Putamen (tissue), 1 donor: ENCODE measurements at places on chromosomes 1 and 21.

DNA sequence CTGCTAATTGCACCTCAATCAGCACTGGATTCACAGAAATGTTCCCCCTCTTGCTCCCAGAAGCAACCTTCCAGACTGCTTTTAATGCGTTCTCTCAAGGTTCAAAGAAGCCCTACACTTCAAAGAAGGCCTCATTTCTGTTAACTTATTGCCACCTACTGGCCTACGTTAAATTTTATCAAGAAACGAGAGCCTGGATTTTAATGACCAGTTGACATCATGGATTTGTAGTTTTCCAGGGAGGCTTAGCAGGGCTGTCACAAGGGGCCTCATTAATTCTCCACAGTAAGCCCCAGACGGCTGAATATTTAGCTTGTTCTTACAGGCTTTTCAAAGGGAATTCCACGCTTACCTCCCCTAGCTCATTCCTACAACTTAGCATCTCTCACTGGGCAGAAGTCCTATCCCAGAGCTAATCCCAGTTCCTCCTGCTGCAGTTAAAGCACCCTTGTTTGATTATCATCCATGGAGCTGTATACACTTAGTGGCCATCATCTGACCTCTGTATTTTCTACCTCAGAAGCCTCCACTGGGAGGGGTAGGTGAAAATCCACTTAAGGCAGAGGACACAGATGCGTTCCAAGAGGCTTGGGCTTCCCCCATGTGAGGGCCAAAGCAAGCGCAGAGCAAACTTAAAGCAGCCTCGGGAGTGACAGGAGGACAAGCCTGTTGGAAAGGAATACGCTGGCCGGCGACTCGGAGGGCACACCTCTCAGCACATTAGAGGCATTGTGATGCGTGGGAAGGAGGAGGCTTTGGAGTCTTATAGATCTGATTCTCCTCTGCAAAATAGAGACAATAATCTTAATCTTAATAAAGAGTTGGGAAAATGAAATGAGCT is 32.2 kb upstream of the CYP4X1 start:
- no peak for DNase-seq

DNA sequence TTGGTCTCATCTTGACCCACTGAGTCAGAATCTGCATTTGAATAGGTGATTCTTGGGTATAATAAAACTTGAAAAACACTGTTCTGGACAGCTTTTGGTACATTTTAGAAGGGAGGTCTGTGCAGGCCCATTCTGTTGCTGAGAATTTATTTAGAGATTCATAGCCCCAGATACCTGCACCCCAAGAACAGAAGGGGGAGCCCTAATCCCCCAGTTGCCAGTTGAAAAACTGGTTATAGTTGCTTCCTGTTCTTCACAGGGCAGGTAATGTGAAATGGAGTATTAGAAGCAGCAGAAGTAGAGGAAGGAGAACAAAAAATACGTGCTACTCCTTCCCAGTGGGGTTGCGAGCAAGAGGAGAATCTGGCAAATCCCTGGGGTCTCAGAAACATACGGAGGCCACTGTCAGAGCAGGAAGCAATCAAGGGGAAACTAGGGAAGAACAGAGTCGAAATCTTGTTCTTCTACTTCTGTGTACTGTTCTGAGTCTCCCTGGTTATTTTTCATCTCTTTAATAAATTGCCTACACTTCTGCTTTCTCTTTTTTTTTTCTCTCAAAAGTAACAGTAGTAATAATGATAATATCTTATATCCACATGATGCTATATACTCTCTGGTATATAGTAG is 4.6 kb upstream of the CLCA2 start:
- no peak for DNase-seq

- no peak for DNase-seq
Measured at GRCh38 chr1:88985692-88986091, 6.7 kb downstream of the KYAT3 start.

- DNase-seq: no peak
Measured at GRCh38 chr1:199786695-199787094, 240.8 kb upstream of the NR5A2 start.

GRCh38 chr1:29839726-29840125 is 603.4 kb downstream of the PTPRU start:
- no peak for DNase-seq

DNA sequence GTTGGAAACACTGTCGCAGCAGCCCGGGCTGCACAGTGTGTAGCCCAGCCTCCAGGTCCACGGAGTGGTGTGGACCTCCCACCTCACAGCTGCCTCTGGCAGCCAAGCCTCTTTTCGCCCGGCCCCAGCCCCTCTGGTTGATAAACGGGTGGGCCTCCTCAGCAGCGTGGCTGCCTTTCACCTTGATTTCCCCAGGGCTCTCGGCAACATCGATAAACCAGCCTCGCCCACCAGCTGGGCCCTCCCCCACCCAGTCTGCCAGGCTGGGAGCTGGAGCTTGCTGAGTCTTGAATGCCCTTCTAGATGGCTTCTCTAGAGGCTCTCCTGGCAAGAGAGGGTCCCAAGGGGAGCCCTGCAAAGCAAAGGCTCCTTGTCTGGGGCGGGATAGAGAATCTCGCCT is 31.0 kb upstream of the LHX4 start:
- DNase-seq: no peak

DNA sequence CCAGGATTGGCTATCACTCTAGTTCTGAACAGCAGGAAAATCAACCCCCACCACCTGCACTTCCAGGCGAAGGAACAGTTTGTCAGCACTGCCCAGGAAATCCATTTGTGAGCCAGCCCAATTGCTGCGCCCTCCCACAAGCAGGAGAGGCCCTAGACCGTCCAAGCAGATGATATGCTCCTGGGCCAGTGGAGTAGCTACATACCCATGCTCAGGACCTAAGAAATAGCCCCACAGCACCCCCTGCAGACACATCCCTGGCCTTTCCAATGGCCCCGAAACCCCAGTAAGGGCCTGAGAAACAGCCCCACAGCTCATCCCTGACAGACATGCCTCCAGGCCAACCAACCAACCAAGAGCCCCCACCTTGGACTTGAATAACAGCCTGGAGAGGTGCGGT is 111.5 kb upstream of the ZC3H11B start:
- DNase-seq: no peak

DNA sequence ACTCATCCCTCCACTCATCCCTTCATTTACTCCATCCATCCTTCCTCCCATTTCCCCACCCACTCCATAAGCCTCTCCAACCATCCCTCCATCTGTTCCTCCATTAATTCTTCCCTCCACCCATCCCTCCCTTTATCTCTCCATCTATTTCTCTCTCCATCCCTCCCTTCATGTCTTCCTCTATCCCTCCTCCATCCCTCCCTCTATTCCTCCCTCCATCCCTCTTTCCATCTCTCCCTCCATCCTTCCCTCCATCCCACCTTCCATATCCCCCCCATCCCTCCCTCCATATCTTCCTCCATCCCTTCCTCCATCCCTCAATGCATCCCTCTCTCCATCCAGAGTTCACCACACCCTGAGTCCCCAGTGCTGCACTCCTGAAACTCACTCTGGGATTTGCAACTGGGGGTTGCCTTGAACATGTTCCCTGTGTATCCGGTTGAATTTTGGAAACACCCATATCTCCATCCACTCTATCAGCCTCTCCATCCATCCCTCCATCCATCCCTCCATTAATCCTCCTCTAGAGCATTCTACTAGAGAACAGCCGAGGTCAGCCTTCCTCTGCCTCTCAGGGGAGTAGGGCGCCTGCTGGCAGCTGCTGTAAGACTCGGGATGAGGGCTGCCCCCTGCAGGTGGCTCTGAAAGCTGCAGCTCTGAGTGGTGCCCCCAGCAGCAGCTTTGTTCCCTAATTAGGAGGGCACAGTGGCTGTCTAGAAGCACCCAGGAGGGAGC is 39.4 kb downstream of the ABCG1 start:
- DNase-seq: peak; percentile 80

GRCh38 chr1:201344206-201345080 is 33.0 kb downstream of the TNNT2 start:
- no peak for DNase-seq

DNA sequence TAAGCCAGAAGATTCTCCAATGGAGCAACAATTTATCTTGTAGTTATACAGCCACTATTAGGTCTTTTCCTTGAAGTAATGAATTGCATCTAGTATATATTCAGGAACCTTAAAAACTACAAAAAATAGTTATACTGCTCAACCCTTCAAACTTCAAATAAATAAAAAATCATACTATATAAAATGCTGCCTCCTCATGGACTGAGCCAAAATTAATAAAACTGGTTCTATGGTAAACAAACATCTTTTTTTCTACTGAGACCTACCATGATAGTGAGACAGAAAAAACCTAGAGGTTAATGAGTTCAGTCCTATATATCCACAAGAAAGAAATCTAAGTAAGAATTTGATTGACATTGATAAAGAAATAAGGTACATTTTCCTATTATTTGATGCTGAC is 67.7 kb downstream of the GPATCH2 start:
- DNase-seq: no peak

DNA sequence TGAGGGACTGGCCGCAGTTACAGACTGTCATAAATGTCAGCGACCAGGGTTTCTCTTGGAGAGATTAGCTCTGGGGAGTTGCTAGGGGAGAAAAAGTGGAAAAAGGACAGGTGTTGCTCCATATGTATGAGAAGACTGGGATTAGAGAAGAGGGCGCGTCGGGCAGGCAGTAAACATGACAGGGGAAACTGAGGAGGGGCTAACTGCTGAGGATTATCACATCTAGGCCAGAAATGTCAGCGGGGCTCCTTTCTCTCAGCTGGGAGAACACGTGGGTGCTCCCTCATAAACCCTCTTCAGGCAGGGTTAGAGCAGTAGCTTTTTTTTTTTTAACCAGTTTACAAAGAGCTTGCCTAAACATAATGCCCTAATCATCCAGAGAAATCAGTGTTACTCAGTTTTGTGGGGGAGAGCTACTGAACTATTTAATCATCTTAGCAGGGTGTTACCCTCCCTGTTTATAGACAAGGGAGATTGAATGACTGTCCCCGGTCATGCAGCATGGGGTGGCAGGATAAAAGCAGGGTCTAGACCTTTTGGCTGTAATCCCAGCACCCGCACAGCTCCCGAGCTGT is 35.2 kb downstream of the ELAPOR1 start:
- no peak for DNase-seq

- peak; percentile 31 for DNase-seq
Measured at GRCh38 chr21:41460578-41461527, 34.8 kb downstream of the MX1 start.

DNA sequence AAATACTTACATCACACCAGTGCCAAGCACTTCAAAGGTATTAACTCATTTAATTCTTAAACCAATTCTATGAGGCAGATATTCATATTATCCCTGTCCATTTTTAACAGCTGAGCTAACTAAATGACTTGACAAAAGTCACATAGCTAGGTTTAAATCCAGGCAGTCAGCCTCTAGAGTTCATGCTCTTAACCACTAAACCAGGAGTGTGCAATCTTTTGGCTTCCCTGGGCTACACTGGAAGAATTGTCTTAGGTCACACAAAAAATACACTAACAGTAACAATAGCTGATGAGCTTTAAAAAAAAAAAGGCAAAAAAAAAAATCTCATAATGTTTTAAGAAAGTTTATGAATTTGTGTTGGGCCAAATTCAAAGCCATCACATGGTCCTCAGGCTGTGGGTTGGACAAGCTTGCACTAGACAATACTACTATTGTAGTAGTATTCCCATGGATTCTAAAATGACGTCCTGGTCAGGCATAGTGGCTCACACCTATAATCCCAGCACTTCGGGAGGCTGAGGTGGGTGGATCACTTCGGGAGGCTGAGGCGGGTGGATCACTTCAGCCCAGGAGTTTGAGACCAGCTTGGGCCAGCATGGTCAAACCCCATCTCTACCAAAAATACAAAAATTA is 10.0 kb downstream of the UBR4 start:
- DNase-seq: no peak

DNA sequence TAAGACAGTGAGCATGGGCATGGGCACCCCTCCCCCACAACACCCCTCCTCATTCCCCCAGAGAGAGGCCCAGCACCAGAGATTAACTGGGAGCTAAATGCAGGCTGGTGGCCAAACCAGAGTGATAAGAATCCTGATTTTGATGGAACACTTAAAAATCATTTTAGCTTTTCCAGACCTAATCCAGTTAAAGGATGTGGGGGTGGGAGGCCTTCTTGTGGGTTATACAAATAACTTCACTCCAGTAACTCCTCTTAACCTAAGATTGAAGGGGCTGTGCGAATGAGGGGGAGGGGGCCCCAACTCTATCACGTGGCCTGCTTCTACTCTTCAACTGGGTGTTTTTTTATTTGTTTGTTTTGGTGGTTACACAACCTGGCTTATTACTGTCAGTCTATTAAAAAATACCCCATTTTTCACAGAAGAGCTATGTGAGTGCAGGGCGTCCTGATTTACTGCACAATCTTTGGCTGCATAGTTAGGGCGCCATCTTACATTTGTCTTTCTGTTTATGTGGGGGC is 398.1 kb upstream of the LYPLAL1 start:
- no peak for DNase-seq

GRCh38 chr1:34977858-34978257 is 7.3 kb downstream of the TMEM35B start:
- DNase-seq: no peak

DNA sequence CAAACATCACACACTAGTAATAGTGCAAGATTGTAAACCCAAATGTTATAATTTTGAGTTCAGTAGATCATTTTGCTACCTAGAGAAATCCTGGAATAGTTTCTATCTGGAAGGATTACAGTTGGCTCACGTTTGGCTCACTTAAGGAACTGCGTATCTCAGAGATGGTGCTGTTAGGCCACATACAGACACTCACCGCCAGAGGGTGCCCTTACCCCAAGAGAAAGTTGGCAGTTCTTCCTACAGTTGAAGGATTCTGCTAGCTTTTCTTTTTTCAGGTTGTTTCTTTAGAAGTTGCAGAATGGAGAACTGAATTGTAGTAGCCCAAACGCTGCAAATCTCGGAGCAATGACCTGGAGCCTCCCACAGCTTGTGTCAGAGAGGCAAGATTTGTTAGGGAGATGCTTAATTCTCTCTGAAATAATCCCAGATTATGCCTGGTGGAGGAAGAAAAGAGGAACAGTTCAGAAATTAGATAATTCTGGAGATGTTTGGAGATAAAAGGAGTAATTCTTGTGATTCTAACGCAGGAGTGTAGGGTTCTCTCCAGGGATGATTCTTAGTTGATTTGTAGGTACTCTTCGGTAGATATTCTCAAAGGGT is 87.9 kb upstream of the PAPPA2 start:
- DNase-seq: peak; percentile 59
